ENCODE measurements at places on chromosomes 1 and 21.

DNA sequence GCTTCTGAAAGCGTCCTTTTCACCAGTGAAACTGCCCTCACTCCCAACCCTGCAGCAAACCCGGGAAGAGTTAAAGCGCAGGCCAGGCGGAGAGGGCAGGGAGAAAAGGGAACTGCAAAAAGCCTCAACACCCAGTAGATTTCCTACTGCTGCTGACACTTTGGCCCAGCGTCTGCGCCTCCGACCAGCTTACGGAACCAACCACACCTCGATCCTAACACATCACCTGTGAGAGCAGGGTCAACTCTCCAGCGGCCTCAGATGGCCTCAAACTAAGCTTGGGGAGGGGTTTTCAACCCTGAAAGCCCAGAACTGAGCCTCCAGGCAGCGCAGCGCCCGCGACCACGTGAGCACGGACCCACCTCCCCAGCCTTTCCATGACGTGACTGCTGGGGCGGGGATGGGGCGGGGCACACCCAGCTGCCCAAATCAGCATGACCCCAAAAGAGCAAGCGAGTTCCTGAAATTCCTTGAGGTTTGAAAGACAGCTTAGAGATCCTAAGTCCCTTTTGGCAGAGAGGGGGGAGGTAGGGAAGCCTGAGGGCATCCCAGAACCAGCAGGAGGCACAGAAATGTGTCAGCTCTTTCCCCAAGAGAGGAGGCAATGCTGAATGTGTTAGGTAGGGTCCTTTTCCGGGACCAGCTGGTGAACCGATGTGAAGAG, 59.1 kb downstream of the ITPKB start:
- peak; percentile 67 for DNase-seq

GRCh38 chr21:46131838-46132651, 23.3 kb downstream of the FTCD start:
- DNase-seq, result no peak

DNA sequence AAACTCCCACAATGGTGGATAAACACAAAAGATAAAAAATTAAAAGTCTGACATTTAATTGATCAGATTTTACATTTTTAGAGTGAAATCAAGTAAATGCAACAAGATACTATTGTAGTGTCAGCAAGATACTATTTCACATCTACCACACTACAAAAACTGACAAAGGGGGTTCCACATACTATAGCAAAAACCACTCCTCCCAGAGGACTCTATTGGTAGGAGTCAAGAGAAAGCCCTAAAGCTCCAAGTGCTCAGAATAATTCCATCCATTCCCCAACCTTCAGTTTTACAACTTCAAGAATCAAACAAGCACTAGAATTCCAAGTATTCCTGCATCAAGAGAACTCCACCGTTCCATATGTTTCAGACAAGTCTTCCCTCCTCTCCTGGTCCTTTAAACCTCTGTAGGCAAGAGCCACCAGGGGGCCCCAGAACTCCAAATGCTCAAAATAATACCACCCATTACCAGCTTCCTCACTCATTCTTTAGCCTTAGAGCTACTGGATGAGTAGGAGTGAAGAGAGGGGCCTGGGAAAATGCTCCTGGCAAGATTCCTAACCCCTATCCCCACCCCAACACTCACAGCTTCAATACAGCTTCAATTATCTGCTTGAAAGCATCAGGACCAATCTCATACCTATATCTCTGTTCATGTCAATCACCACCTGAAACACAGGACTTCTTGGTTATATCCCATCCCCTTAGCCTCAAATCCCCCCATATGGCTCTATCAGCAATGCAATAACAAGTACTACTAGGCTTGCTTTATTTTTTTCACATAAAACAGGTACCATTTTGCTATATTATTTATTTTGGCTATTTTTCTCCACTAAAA, 9.9 kb downstream of the TOR1AIP2 start:
- DNase-seq, result peak; percentile 24

DNA sequence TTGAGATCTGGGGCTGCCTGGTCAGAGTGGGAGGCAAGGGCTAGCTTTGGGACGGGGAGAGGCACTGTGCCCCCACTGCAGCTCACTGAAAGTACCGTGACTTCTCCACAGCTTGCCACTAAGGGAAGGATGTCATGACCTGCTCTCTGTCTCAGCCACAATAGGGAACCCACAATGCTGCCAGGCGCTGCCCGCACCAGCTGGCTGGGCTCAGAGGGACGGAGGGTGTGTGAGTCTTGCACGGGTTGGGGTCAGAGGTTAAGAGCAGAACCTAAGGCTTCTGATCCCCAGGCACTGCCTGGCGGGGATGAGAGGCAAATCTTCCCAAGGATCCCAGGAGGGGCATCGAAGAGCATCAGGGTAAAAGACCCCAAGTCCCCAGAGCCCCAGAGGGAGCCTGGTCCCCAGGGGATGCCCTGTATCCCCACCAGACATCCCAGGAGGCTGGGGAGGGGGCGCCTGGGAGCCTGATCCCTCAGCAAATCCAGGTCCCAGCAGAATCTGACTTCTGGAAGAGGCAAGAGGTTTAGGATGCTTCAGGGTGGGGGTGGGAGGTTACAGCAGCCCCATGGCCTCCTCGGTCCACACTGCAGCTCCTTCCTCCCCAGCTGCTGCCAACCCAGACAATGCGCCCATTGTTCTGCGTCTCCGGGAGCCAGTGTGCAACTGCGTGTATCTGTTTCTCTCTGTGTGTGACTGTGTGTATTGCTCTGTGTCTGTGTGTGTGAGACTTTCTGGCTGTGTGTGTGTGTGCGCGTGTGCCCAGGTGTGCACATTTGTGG, 2.0 kb upstream of the MARCKSL1 start:
- DNase-seq, result no peak

DNA sequence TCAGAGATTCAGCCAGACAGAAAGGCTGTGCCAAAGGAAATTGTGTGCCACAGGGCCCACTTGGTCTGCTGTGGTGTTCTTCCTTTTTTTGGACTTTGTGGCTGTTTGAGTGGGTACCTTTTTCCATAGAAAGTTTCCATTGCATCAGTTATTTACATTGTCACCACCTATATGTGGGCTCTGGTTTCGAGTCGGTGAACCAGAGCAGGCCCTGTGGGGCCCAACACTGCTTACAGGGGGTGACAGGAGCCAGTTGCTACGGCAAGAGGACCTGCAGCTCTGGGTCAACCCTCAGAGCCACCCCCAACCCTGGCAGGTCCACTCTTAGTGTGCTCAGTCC, 157.0 kb upstream of the EDN2 start:
- DNase-seq, result no peak

GRCh38 chr1:13583595-13583965, at the start of gene PDPN:
PDPN (plus strand) TSS chr1:13583832; CDS start chr1:13584034, 202 bp downstream.
- DNase-seq, result no peak

DNA sequence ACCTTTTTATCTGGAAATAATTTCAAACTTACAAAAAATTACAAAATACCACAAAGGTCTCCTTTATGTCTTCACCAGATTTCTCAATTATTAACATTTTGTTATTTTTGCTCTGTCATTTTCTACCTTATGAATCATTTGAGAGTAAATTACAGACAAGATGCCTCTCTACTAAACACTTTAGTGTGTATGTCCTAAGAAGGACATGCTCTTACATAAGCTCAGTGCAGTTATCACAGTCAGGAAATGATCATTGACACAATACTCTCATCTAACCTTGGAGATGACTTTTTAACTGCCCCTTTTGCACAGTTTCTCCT, 378.9 kb upstream of the RUNX1 start:
- DNase-seq, result no peak

DNA sequence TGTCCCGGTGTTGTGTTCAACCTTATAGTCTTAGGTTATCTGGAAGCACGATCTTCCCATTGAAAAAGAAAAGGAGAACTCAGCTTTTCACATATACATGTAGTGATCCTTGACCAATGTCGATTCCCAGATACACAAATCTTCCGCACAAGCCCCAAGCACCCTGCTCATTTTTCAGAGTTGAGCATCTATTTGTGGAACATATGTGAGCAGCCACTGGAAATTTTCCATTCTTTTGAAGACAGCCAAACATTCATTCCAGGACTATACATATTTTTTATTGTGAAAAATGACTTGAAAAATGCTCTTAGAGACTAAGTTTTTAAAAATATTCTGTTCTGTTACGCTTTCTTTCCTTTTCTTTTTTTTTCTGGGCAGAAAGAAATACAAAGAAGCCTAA, 371.9 kb downstream of the RGS7 start:
- no peak for DNase-seq

DNA sequence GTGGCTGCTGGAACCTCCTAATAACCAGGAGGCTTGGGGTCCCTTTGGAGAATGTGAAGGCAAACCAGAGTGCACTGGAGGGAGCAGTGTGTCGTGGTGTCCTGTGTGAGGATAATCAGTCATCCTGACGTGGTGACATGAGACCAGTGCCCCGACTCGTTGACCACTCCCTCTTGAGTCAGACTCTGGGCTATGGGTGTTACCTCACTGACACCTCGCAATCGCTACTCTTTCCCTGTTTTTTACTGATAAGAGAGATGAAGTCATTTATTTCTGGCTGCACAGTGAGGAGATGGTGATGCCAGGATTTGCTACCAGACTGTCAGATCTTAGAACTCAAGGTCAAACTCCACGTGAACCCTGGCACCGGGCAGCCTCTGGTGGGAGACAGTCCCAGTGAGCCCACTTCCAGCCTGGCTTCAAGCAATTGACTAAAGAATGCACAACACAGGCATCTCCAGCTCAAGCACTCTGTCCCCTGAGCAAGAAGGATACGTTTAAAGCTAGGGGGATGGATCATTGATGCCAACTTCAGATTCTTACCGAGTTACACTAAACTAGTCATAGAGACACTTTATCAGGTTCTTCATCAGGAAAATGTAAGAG, 30.3 kb downstream of the UBASH3A start:
- DNase-seq, result no peak

DNA sequence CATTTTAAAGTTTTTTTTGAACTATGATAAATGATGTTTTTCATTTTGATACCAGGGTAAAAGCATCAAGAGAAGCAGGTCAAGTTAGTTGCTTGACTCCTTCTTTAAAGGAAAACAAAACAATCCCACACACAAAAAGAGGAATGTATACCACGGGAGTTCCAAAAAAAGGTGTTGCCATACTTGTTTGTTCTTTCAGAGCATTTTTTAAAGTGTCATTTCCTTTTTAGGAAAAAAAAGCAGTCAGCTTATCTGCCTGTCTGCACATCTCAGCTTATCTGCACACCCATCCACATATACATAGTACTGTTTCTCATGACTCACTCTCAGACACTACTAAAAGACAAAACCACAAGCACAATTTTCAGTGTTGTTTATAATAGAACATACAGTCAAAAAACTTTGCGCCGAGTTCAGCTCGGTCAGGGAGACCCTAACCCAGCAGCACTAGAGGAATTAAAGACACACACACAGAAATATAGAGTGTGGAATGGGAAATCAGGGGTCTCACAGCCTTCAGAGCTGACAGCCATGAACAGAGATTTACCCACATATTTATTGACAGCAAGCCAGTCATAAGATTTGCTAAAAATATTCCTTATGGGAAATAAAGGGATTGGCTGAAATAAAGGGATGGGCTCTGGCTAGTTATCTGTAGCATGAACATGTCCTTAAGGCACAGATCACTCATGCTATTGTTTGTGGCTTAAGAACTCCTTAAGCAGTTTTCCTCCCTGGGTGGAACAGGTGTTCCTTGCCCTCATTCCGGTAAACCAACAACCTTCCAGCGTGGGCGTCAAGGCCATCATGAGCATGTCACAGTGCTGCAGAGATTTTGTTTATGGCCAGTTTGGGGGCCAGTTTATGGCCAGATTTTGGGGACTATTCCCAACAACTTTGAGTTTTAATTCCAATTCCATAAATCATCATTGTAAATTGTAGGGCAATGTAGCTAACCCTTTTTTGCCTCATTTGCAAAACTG, 11.4 kb upstream of the MNDA start:
- no peak for DNase-seq

DNA sequence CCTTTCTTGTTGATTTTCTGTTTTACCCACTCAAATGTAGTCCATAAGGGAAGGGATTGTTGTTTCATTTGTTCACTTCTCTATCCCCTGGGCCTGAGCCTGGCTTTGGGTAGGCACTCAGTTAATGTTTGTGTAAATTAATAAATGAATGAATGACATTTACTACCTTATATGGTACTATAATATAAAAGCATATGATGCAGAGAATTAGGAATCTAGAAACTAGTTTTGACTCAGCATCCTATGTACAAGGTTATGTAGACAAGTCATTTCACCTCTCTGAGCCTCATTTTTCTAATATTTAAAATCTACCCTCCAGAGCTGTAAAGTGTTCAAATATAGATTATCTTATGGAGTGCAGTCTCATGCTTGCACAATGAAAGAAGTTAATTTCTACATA, 68.9 kb upstream of the S1PR1 start:
- DNase-seq, result no peak

DNA sequence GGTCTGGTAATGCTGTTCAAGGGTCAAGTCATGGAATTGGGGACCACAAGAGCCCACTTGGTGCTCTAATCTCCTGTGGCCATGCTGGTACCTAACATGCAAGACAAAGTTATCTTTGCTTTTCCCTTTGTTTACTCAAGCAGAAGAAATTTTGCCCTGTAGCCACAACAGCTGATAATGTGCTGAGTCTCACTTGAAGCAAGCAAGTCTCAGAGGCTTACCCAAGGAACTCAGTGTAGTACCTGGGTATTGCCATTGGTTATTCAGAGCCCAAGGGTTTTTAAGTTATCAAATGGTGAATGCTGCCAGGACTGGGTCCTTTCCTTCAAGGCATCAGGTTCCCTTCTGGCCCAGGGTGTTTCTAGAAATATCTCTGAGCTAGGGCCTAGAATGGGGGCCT, 198.9 kb upstream of the RNPC3 start:
- DNase-seq, result no peak

GRCh38 chr1:200958597-200958996, 63.9 kb downstream of the INAVA start:
- no peak for DNase-seq

- DNase-seq, result no peak
Measured at GRCh38 chr21:35911412-35912191, 148.7 kb downstream of the SETD4 start.

DNA sequence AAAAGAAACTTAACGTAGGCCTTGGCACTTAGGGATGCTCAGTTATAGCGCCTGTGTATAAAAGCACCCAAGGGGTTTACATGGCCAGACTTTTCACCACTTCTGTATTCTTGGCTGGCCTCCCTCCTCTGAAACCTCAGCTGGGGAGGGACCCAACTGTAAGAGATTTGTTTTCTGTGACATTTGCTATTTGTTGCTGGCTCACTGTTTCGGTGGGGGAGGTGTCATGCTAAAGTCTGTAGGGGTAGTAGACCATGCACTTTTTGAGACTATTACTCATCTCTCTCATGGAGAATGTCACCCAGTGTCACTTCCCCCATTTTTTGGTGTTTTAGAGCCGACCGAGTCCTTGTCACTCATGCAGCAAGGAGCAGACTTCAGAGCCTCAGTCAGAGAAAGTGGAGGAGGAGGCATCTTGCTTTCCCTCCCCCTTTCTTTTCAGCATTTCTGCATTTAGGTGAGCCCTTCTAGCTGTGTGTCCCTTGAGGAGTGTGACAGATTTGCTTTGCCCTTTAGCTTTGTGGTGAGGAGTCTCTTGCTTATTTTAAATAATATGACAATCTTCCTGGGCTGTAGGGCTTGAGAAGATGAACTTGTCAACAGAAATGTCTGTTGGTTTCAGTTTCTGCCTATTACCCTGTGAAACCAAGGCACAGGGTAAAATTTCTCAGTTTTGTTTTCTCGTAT, 160.1 kb downstream of the FASLG start:
- DNase-seq, result no peak
